ENCODE measurements at places on chromosomes 3 and 15.

GRCh38 chr3:50521572-50521971 is 18.1 kb upstream of the CACNA2D2 start:
- DNase-seq, result no peak

DNA sequence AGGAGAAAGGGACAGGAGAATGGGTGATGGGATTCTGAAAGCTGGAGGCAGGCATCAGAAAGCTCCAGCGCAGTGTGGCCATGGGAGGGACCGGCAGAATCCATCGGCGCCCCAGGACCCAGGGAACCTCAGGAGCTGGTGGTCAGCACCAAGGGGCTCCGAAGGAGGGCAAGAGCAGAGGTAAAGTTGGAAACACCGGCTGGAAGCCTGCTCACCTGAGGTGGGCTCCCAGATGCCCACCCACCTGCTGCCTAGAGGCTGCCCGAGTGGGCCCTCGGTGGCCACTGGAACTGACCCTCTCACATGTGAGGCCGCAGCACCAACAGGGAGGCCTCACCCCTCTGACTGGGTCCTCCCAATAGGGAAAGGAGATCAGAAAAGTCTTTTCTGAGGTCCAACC is 10.3 kb upstream of the ZXDC start:
- no peak for DNase-seq

GRCh38 chr15:72342385-72342784 is 22.4 kb upstream of the CELF6 start:
- DNase-seq, result no peak

GRCh38 chr3:138093721-138094120 is 21.7 kb downstream of the DZIP1L start:
- no peak for DNase-seq

- no peak for DNase-seq
These were observed 4.4 kb upstream of the AP3S2 start for GRCh38 chr15:89898146-89898545.

GRCh38 chr15:59339252-59339672 is 33.4 kb downstream of the MYO1E start:
- DNase-seq, result no peak

DNA sequence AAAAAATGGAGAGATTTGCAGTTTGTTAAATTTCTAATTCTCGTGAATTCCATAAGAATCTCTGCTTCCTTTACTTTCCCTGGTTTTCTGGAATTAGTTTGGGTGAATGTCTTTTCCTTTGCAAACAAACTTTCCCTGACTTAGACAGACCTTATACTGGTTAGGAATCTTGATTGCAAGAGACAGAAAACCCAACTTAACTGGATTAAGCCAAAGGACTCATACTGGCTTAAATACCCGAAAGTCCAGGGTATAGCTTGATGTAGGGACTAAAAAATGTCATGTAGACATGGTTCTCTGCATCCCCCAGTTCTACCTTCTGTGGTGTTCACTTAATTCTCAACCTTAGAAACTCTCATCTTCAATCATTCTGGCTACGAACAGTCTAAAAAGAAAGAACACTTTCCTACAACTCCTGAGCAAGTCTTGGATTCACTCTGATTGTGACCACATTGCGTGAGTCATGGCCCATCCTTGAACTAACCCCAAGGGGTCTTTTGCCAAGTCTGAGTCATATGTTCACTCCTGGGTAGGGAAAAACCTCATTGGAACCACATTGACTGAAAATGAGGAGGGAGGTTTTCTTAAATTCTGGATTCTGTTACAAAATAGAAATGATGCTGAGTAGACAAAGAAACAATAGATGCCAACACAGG is 136.0 kb upstream of the DAZL start:
- no peak for DNase-seq

GRCh38 chr15:101181349-101181748 is 70.5 kb downstream of the CHSY1 start:
- no peak for DNase-seq
